ENCODE measurements at places on chromosomes 5 and 9.

GRCh38 chr5:76403766-76404222 lies 709 bp downstream of the IQGAP2 start:
- peak; percentile 69 for DNase-seq

DNA sequence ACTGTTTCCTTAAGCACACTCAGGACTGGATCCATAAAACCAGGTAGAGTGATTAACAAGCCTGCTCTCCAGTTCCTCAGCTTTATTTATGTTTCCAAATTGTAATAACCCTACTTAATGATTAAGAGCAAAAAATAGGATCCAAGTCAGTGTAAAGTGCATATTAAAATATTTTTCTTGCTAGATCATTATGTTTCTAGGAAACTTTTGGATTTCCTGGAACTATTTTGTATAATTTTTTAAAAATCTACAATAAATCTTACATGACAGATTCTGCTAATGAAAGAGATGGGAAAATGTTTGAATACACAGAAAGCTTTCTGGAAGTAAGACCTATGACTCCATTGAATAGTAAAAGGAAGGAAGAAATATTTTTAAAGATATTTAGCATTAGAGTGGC lies 35.5 kb downstream of the BHMT start:
- no peak for DNase-seq

DNA sequence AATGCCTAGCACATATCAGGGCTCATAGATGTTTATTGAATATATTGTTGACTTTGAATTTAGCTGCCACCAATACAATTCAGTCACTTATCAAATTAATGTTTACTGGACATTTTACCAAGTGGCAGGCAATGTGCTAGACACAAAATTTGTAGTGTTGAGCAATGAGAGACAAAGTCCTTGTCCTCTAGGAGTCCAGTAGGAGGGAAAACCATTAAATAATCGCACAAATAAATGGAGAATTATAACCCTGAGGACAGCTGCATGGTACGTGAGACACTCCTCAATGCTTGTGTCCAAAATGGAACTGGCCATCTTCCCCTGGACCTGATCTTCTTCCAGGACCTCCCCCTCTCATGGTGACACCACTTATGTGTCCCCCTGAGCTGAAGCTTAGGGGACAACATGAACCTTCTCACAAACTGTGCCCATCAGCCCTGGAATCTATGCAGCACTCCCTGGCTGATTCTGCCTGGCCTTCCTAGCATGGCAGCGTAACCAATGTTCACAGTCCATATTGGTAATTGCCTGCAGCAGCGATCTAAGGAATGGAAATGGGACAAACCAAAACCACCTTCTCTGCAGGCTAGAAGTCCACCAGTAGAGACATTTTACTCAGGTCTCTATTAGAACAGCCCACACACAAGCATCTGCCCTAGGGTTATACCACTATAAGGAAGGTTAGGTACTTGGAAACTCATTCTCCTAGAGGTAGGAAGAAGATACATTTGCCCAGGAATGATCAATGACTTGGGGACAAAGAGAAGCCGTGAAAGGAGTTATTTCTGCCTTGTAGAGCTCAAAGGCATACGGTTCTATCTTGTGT lies 75.5 kb downstream of the FGF1 start:
- no peak for DNase-seq

DNA sequence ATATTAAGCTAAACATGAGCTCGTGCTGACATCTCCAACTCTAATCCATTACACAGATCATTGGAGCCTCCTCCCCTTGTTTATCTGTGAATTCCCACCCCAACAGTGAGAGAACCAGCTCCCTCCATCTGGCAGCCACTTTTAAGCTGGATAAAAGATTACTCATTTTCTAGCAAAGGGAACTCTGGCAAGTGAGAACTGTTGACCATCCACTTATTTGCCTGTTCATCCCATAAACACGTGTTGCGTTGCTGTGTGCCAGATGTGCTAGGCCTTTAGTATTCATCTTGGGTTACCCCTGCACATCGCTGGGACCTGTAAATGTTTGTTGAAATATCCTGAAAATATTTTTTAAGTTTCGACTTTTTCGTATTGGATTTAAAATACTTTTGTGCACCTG lies 2.4 kb upstream of the TOR1A start:
- DNase-seq: no peak

DNA sequence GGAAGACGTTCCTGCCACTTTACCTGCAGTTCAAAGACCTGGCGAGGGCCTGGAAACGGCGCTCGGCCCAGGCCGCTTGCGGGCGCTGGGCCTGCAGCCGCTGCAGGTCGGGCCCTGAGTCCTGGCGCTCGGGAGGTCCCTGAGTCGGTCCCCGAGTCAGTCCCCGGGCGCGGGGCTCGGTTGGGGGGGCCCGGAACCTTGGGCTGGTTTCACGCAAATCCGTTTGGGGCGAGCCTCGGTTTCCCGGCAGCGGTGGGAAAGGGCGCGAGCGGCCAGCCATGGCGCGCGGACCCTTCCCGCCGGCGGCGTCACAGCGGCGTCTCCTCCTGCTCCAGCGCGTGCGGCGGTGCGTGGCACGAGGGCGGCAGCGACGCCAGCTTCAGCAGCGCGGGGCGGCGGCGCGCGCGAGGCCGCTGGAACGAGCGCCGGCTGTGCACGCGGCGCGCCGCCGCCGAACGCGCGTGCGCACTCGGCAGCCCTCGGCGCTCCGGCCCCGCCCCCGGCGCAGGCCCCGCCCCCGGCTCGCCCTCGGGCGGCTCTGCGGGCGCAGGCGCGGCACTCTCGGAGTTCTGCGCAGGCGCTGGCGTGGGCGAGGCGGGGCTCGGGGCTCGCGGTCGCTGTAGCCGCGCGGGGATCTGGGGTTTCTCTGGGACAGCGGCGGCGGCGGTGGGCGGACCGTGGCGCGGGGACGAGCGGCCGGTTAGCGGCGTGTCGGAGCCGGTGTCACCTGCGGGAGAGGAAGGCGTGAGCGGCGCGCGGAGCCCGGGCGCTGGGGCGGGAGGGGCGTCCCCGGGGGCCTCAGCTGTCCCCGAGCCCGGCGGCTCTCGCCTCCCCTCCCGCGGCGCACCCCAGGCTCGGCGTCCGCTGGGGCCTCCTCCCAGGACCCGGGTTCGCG lies 29.9 kb downstream of the EXOC3 start:
- DNase-seq: peak; percentile 81

GRCh38 chr9:137116728-137117127 lies 2.2 kb upstream of the DPP7 start:
- DNase-seq: no peak

DNA sequence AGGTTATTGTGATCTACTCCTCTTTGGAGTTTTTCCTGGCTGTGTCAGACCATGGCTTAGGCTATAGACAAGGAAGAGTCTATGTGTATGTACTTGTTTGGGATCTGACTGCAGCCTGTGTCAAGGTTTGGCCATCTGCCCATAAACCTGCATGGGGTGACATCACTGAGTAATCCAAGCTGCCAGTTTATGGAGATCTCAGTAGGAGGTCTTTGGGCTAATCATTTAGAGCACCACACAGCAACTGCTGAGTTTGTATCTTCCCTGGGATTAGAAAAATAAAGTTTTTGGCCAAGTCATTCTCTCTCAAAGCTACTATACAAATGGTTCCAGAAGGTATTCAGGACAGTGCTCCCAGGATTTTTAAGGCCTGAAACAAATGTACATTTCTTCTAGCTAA lies 65.5 kb upstream of the HSPB3 start:
- no peak for DNase-seq

- peak; percentile 24 for DNase-seq
These were observed 81.2 kb downstream of the ARL15 start for GRCh38 chr5:54229041-54229780.

DNA sequence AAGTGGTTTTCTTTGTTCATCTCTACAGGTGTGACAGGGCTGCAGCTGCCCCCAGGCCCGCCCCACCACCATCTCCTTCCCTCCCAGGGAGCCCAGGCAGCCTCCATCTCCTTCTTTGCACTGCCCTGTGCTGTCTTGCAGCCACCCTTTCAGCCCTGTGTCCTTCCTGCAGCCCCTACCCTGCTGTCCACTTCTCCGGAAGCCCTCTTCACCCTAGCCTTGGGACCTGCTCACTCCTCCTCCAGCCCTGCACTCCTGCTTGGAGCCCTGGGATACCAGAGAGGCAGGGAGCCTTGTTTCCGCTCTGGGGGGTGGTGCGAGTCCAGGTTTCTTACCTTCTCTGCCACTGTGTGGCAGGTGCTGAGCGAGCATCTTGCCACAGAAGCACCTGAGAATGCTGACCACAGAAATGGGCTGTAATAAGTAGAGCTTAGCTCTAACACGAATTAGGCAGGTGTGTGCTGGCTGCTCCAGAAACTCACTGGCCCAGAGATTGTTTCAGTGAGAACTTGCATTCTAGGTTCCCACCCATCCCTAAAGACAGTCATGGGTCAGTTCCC lies 51.3 kb upstream of the GADD45G start:
- DNase-seq: no peak

DNA sequence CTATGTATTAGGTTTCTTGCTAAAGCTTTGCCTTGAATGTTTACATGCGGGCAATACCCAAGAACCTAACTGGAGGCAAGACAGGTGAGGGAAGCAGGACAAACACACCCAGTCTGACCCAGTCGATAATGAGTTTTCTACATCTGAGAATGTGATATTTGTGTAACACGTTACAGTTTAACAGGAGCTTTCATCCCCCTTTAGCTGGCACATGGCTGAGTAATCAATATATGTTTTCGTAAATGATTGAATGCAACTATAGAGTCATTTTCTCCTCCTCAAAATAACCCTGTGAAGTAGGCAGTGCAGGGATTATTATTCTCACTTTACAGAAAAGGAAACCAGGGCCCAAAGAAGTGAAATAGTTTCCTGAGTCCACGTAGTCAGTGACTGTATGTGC lies 84.7 kb upstream of the HTR4 start:
- DNase-seq: no peak

DNA sequence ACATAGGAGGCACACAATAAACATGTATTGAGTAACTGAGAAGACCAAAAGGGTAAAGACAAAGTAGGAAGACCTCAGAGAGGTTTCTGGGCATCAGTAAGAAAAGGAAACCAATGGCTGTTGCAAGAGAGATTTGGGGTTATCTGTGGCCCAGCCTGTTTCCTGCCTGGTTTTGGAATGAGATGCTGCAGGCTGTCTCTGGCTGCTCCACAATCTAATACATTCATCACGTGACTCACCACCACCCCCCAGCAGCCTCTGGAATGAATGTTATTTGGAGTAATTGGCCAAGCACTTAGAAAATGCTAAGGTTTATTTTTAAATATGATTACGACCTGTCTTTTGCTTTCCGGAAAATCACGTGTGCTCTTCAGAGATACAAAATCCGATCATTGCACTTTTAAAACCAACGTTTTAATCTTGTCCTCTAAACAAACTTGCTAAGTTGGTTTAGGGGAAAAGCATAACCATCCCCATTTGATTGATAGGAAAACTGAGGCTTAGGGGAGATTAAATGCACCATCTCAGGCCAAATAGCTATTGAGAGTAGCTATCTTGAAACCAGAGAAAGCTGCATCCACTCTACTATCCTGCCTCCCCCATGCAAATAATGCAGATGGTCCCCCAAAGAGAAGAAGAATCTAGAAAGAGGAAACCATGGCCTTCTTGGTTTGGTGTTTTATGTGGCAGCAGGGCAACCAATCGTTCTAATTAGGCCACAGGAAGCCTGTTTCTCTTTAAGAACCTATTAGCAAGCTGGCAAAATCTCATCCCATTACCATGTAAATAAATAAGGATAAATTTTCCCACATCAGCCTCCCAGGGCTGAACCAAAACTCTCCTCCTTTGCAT lies 151.8 kb upstream of the ADRA1B start:
- no peak for DNase-seq

DNA sequence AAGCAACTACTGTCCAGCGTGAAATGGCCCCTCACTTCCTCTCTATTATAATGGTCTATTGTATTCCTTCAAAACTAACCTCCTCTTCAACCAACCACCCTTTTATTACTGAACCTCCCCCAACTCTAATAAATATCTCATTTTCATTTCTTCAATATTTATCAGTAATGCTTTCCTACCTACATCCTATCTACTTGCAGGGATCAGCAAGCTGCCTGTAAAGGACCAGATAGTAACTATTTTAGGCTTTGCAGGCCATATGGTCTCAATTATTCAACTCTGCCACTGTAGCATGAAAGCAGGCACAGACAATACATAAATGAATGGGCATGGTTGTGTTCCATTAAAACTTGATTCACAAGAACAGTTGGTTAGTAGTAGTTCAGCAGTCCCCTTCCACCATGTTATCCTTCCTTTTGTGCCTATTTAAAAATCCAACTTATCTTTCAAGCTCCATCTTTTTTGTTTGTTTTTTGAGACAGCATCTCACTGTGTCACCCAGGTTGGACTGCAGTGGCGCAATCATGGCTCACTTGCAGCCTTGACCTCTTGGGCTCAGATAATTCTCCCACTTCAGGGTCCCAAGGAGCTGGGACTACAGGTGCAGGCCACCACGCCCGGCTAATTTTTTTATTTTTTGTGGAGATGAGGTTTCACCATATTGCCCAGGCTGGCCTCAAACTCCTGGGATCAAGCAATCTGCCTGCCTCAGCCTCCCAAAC lies 45.8 kb downstream of the PCDHGC5 start:
- DNase-seq: no peak

DNA sequence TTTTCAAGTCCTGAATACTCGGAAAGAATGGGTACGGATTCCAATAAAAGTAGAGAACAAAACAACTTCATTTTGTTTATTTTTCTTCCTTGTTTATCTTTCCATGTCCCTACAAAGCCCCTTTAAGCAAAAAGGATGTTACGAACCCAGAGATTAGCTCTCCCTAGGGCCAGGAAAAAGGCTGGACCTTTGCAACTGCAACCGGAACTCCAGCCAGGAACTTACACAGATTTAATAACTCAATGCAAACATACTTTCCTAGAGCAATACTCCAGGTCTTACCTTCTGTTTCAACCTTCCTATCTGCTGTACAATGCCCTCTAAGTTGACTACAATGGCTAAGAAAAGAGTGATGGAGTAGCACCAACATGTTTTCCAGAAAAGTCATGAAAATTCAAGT lies 7.0 kb downstream of the DENND1A start:
- DNase-seq: no peak

- no peak for DNase-seq
These were observed 94.0 kb downstream of the PHF2 start for GRCh38 chr9:93670208-93671019.

GRCh38 chr5:124812771-124813358 lies 66.4 kb upstream of the ZNF608 start:
- no peak for DNase-seq

GRCh38 chr5:139378101-139378825 lies 4.8 kb downstream of the SLC23A1 start:
- DNase-seq: no peak

GRCh38 chr9:20791682-20792081 lies 107.6 kb downstream of the FOCAD start:
- no peak for DNase-seq

- no peak for DNase-seq
These were observed 62.4 kb downstream of the SMIM23 start for GRCh38 chr5:171848006-171848405.

GRCh38 chr5:152631221-152631620 lies 226.1 kb upstream of the NMUR2 start:
- no peak for DNase-seq

GRCh38 chr9:91433180-91433579 lies 9.5 kb upstream of the NFIL3 start:
- DNase-seq: no peak

DNA sequence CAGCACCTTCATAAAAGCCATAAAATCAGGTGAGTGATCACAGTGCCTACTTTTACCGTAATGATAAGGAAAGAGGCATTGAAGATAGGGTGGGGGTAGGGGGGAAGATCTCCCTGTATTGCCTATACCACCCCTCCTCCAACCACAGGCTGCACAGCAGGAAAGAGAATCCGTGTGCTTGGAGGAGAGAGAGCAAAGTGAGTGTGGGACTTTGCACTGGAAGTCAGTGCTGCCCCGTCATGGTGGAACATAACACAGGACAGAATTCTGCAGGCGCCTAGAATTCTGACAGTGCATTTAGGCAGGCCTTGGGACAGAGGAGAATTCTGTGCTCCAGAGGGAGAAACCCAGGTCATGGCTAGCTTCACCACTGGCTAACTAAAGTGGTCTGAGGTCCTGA lies 3.5 kb upstream of the C5 start:
- DNase-seq: no peak
